Heart right ventricle (tissue), 16 donors: ENCODE measurements at places on chromosomes 4 and X. TPM values are rescaled to one million over a fixed set of nuclear protein-coding genes. Genes with fewer than 3 reads are reported as not detected.

SULT1E1 gene
- not detected for total RNA-seq

WAS gene
- 1.4 TPM for total RNA-seq

SHOX gene
- total RNA-seq, result not detected

DNA sequence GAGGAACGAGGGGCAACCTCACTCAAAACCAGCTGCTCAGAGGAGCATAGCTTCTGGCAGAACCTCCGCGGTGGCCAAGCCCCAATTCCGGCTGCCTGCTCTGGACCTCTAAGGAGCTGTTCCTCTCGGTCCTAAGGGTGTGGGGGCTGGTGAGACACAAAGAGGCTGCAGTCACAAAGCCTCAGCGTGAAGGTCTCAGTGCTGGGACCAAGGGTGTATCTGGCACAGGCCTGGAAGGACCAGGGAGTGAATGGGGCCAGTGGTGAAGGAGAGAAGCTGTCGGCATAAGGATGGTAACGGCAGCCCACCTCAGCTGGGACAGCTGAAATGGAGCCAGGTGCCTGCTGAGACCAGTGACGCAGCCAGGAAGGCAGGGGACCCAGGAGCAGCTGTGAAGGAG lies 5.3 kb downstream of the PDE6B start:
- H3K4me1 ChIP-seq, result no peaks in the 10 kb centered on the region
- H3K36me3 ChIP-seq, result no peaks in the 10 kb centered on the region
- H3K4me3 ChIP-seq, result no peak overlapping the region
- H3K27ac ChIP-seq, result no peak overlapping the region
- H3K27me3 ChIP-seq, result peaks cover 6% of the 10 kb centered on the region

MAGEB1 gene
- not detected for total RNA-seq

DNA sequence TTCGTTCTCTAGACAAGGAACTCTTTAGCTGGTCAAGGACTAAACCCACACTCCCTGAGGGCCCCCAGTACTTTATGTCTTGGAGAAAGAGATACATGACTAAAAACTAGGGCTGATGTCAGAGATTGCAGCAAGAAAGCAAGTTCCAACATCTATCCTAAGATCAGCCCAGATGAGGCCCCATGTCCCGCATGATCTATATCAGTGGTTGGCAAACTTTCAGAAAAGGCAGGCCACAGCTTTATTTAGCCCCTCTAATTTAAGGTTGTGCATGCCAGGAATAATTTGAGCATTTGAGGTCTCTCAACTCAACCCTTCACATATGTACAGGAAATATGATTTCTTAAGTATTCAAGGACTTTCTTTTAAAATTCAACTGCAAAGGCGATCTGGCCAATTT lies 44.1 kb upstream of the FRMD7 start:
- H3K27me3 ChIP-seq, result peaks cover 53% of the 10 kb centered on the region
- H3K4me1 ChIP-seq, result no peaks in the 10 kb centered on the region
- DNase-seq, result no peak
- no peak overlapping the region for H3K4me3 ChIP-seq
- no peaks in the 10 kb centered on the region for H3K36me3 ChIP-seq

DNA sequence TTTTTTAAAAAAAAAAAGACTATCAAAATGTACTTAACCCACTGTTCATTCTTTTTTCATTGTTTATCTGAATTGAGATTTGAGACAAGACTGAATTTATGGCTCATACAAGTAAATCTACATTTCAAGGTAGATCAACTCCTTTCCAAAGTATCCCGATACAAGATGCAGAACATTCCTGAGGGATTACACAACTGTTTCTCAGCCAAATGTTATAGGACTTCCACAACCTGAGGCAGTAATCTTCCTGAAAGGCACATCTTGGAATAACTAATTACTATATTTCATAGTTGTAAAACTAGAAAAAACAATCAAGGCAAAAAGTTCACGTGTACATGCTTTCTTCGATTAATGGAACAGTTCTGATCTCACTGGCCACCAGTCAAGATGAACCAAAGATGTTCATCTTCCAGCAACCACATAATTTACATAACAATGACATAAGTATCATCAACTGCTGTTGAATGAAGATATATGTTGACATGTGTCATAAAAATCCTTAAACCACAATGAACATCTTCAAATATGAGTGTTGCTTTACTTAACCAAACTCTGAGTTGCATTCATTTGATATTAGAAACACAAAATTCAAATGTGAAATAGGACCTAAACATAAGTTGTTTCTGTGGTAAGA lies 225.2 kb upstream of the DKK2 start:
- H3K27me3 ChIP-seq, result no peaks in the 10 kb centered on the region
- H3K27ac ChIP-seq, result no peak overlapping the region
- DNase-seq, result no peak
- H3K4me1 ChIP-seq, result no peaks in the 10 kb centered on the region
- H3K4me3 ChIP-seq, result no peak overlapping the region

DNA sequence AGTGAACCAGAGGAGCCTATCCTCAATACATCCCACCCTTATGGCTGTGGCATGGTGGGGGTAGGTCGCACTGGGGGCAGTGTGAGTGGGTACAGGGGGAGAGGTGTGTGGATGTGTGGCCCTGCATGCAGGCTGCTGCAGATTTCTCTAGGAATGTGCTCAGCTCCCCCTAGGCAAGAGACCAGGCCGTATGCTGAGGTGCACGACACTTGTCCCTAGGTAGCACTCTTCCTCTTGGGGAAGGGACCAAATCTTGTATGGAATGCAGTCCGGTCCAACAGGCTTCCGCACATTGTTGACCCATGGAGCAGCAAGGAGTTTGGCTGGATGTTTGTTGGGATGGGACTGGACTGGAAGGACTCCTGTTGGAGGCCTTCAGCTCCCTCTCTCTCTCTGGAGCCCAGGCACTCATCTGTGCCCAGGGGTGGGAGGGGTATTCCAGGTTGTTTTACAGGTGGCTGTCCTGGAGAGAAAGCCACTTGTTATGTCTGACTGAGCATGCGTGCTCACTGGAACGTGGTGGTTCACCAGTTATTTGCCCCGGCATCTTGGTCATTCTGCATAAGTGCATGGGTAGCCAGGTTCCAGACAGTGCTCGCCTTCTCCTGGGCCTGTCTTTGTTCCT lies 55.1 kb downstream of the NBDY start:
- no peak overlapping the region for H3K4me3 ChIP-seq
- no peaks in the 10 kb centered on the region for H3K4me1 ChIP-seq
- peaks cover 3% of the 10 kb centered on the region for H3K36me3 ChIP-seq
- H3K27ac ChIP-seq, result no peak overlapping the region
- no peaks in the 10 kb centered on the region for H3K27me3 ChIP-seq
- no peak for DNase-seq

DNA sequence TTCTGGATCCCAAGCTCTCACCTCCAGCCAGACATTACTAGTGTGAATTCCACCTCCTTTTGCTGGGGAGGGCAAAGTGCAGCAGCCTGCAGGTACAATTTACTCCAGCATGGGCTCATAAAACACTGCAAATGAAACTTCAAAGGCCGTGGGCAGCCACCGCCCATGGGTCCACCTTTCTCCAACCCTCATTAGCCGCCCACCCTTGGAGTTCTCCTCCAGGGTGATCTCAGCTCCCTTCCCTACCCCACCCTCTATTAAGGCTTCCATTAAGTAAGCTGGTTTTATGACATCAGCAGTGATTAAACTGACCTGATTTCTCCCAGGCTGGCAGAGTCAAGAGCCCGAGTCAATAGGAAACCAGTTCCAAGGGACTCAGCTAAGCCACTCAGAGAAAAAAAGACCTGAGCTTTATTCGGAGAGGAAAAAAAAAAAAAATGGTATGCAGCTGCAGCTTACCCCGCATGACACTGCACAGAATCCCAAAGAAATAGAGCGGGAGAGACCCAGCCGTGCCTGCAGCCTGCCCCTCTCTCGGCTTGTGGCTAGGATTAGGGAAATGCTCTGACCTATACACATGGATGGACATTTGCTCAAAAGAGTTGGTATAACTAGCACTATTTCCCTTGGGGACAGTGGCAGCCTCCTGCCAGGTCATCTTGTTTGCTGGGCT lies 319.6 kb downstream of the PTTG2 start:
- no peaks in the 10 kb centered on the region for H3K4me1 ChIP-seq
- H3K4me3 ChIP-seq, result no peak overlapping the region
- H3K27ac ChIP-seq, result no peak overlapping the region
- no peaks in the 10 kb centered on the region for H3K36me3 ChIP-seq
- no peaks in the 10 kb centered on the region for H3K27me3 ChIP-seq
- no peak for DNase-seq

GRCh38 chrX:115583496-115584004 lies 22.6 kb downstream of the PLS3 start:
- peaks cover 57% of the 10 kb centered on the region for H3K4me1 ChIP-seq
- H3K36me3 ChIP-seq, result no peaks in the 10 kb centered on the region
- no peak for DNase-seq
- peak overlapping the region; percentile 76 for H3K27ac ChIP-seq
- no peaks in the 10 kb centered on the region for H3K27me3 ChIP-seq

GRCh38 chrX:132461886-132462285 lies 27.0 kb downstream of the MBNL3 start:
- H3K4me1 ChIP-seq, result no peaks in the 10 kb centered on the region
- H3K36me3 ChIP-seq, result no peaks in the 10 kb centered on the region
- H3K4me3 ChIP-seq, result no peak overlapping the region

DNA sequence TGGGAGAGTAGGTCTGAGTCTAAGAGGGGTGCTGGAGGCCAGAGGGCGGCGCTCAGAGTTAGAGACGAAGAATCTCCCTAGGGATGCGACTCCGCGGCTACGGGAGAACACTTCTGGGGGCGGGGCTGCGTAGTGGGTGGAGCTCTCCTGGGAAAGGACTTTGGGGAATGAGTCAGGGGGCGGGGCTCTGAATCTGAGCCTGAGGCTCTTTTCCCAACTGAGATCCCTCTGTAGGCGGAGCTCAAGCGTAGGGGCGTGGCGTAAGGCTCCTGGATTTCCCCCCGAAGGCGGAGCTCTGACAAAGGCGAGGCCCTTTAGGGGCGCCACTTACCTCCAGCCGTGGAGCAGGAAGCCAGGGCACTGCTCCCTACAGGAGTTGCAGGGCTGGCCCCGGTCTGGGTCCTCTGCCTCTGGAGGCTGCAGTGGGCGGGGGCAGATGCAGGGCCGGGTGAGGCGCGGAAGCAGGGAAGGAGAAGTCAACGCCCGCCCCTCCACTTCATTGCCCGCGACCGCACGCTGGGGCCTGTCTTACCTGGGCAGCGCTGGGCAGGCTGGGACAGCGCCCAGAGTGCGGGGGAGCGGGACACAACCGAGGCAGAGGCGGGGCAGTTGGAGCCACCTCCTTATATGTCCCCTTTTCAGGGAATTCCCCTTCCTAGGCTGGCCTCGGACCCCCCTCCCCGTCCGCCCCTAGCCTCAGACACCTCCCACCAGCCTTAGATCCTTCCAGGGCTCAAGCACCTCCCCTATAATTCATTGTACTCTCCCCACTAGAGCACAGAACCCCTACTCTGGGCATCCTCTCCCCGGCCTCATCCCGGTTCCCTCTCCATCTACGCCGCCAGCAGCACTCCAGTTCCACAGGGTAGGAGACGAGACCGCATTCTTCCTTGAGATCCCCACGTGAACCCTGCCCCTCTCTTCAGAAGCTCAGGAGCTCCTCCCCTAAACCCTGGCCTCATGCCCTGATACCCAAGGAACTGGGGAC lies 1.6 kb downstream of the PRICKLE3 start:
- H3K27me3 ChIP-seq, result no peaks in the 10 kb centered on the region
- H3K4me3 ChIP-seq, result peak overlapping the region; percentile 40
- H3K36me3 ChIP-seq, result no peaks in the 10 kb centered on the region
- peak overlapping the region; percentile 81 for H3K27ac ChIP-seq

GRCh38 chr4:76276813-76277212 lies 25.3 kb downstream of the FAM47E start:
- H3K27ac ChIP-seq, result no peak overlapping the region
- no peak for DNase-seq
- H3K4me1 ChIP-seq, result peaks cover 7% of the 10 kb centered on the region
- no peak overlapping the region for H3K4me3 ChIP-seq

- DNase-seq, result no peak
- no peak overlapping the region for H3K4me3 ChIP-seq
- no peaks in the 10 kb centered on the region for H3K4me1 ChIP-seq
Measured at GRCh38 chr4:81519856-81520255, 48.1 kb upstream of the RASGEF1B start.

DNA sequence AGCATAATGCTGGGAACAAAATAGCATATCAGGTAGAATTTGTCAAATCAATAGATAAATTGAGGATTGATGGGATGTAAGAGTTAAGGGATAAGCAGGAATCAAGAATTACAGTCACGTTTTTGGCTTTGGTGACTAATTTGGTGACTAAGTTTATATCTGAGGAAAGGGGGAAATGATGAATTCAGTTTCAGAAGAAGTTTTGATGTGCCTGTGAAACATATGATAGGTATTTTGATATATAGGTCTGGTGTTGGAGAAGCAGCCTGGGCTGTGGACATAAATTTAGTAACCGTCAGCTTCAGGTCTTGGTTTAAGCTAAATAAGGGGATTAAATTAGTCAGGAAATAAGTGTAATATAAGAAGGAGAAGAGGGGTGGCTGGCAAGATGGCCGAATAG lies 79.0 kb upstream of the EDA2R start:
- H3K4me3 ChIP-seq, result no peak overlapping the region
- no peak overlapping the region for H3K27ac ChIP-seq
- no peaks in the 10 kb centered on the region for H3K27me3 ChIP-seq
- no peaks in the 10 kb centered on the region for H3K4me1 ChIP-seq

GRCh38 chr4:7202411-7202810 lies 10.1 kb downstream of the SORCS2 start:
- no peak overlapping the region for H3K4me3 ChIP-seq
- H3K27me3 ChIP-seq, result no peaks in the 10 kb centered on the region
- H3K27ac ChIP-seq, result no peak overlapping the region
- DNase-seq, result no peak
- H3K4me1 ChIP-seq, result peaks cover 24% of the 10 kb centered on the region

DNA sequence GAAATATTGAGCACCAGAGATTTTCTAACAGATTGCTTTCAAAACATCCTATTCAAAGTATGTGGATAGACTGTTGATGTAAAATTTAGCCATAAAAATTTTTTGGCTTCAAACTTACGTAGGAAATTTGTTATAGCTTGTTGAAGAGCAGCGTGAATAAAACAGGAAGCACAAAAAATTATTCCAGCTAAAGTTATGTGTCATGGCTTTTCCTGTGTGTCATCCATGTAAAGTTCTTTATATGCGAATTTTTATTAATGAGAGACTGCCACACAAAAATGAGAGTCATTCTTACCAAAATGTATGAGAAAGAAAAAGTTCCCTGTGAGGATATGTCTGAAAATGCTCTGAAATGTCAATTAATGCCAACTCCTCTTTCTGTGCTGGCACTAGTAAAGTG lies 19.5 kb downstream of the EPGN start:
- H3K4me1 ChIP-seq, result no peaks in the 10 kb centered on the region
- H3K4me3 ChIP-seq, result no peak overlapping the region
- H3K27me3 ChIP-seq, result no peaks in the 10 kb centered on the region
- H3K36me3 ChIP-seq, result no peaks in the 10 kb centered on the region
- H3K27ac ChIP-seq, result no peak overlapping the region
- DNase-seq, result no peak

DNA sequence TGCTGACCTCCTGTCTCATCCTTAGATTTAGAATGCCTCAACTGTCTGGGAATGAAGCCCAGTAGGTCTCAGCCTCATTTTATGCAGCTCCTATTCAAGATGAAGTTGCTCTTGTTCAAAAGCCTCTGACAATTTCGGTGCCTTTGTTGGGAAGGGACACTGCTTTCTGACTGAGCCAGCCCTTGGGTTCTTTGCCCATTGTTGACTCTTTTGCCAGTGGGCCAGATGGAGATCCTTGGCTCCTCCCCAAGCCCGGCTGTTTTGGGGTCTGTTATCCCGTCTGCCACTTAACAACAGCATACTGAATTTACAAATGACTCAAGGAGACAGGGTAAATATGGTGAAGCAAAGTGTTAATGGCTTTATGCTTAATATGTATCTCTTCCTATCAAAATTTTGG lies 58.3 kb upstream of the PRKX start:
- no peaks in the 10 kb centered on the region for H3K27me3 ChIP-seq
- DNase-seq, result no peak
- no peaks in the 10 kb centered on the region for H3K36me3 ChIP-seq
- H3K4me1 ChIP-seq, result no peaks in the 10 kb centered on the region
- no peak overlapping the region for H3K4me3 ChIP-seq
